ENCODE measurements at places on chromosomes 2 and 18.
A peak's percentile ranks its signal among the peaks of the same experiment; 100 is the strongest.

GRCh38 chr2:234996941-234997270, 45.1 kb downstream of the SH3BP4 start:
- no peak for DNase-seq

GRCh38 chr18:71995904-71996465, 548.2 kb downstream of the CBLN2 start:
- DNase-seq: no peak

DNA sequence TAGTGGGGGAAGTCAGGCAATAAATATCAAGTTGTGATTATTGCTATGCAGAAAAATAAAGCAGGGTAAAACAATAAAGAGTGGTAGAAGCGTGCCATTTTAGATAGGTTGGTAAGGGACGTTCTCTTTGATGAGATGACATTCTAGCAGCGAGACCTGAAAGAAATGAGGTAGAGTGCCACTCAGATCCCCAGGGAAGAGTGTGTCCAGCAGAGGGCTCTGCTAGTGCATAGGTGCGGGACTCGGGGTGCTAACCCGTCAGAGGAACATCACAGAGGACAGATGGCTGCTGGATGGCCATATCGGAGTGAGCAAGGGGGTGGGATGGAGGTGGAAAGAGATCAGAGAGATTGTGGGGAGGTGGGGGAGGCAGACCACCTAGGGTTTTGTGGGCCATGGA, 16.3 kb upstream of the GTF2A1L start:
- DNase-seq: no peak

DNA sequence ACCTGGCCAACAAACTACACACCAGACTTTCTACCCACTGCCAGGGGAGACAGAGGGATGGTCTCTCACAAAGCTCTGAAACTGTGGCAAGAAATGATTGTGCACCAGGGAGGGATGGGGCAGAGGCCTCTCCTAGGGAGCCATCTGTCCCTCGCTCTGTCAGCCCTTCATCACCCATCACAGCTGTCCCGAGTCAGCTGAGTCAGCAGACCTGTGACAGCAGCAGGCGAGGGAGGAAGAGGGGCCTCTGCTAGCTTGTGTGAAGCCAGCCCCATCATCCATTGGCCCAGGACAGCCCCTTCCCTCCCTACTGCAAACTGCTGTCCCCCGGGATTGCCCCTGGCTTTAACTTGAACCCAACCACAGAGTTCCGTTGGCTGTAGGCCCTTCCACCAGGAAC, 5.0 kb downstream of the SH2D6 start:
- no peak for DNase-seq

DNA sequence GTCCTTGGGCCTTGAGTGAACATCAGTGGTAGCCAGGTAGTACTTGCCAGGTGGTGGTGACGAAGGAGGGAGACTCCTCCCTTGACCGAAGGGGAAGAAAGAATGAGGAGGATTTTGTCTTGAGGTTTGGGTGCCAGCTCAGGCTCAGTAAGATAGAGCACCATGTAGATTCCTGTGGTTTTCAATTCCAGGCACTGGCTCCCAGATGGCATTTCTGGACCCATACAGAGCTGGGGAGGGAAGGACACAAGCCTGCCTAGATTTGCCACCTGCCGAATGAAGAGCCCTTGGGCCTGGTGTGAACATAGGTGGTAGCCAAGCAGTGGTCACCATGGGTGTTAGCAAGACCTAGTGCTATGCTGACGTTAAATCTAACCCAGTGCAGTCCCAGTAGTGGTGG, 108.8 kb upstream of the UBE2E3 start:
- no peak for DNase-seq

- no peak for DNase-seq
Observed at GRCh38 chr2:24153478-24153877, 21.4 kb upstream of the FAM228A start.

- no peak for DNase-seq
Observed at GRCh38 chr18:75773618-75774017, 346.1 kb upstream of the SMIM21 start.

GRCh38 chr18:6557057-6557769, 142.5 kb upstream of the L3MBTL4 start:
- DNase-seq: no peak

- DNase-seq: no peak
Observed at GRCh38 chr2:183009249-183009899, 28.9 kb downstream of the NCKAP1 start.

- DNase-seq: no peak
Observed at GRCh38 chr18:6650127-6650507, 79.4 kb upstream of the ARHGAP28 start.

- no peak for DNase-seq
Observed at GRCh38 chr2:143819190-143819735, 690.0 kb downstream of the ARHGAP15 start.

DNA sequence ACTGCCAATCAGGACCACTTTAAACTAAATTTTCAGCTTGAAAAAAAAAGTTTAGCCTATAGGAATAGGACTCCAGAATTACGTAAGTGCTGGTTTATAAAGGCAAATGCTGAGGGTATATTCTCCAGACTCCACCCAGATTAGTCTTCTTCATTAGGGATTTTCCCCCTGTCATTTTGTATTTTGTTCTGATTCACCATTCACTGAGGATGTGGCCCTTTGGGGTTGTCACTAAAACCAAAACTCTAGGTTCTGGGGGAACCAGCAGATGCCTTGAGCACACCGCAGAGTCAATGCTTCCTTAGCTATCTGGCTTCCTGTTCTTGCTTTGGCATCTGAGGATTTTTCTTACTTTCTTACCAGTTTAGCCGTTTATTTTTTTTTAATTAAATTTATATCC, 10.5 kb downstream of the SCYGR4 start:
- no peak for DNase-seq

DNA sequence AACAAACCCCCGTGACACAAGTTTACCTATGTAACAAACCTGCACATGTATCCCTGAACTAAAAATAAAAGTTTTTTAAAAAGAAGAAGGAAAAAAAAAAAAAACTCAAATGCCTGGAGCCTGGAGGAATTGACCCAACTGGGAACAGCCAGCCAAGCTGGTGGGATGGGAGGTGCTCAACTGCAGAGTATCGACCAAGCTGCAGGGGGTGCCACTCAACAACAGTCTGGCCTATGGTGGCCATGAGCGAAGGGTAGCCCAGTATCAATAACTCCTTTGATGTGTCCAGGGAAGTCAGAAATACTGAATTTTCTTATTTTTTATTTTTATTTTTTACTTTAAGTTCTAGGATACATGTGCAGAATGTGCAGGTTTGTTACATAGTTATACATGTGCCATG, 310.3 kb upstream of the DLGAP1 start:
- DNase-seq: no peak

GRCh38 chr2:221397187-221397586, 174.9 kb downstream of the EPHA4 start:
- DNase-seq: no peak

DNA sequence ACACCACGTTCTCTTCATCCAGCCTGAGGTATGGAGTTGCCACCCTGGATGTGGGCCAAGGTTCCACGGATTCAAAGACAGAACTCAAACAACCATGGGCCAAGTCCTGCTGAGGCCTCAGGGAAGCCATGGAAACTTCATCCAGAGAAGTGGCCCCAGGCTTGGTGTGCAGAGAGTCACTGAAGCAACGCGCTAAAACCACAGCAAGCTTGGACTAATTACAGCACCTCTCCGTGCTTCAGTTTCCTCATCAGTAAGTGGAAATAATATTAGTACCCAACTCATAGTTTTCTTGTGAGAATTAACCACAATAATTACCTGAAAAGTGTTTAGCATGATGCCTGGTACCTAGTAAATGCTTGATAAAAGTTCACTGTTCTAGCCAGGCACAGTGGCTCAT, 19.2 kb upstream of the AP1S3 start:
- DNase-seq: no peak

- no peak for DNase-seq
Observed at GRCh38 chr2:206000776-206001175, 85.2 kb downstream of the INO80D start.

GRCh38 chr2:181790716-181791649, 100.5 kb upstream of the ITPRID2 start:
- DNase-seq: peak; percentile 4

DNA sequence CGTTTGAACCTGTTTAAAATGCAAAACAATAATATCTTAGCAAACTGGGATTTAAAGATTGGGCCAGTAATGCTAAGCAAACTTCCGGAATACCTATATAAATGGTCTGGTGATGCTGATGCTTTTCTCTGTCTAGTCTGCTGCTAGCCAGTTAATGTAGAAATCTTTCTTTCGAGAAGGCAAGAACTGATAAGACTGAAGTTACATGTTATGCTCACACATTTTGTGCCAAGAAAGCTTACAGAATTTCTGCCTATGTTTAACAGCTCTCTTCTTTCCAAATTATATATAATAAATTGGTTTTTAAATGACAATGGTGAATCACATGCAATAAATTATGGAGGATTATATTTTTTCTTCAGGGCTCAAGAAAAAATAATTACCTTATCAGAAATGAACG, 37.9 kb downstream of the GCA start:
- DNase-seq: no peak

DNA sequence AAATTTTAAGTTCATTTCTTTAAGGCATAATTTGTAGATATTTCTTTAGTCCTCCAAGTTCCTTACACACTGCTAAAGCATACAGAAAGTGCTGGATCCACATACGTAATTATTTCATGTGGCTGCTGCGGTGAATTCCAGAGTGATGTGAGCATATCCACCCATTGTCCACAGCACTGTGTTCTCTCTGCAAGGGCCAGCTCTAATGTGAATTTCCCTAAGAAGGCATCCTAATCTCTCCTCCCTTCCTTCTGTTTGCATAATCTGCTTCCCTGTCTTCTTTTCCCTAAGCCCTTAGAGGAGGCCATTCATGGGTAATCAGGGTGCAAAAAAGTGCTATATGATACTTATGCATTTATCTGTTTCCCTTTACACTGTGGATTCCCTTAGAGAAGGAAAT, 57.2 kb downstream of the COBLL1 start:
- no peak for DNase-seq

GRCh38 chr2:174259981-174260380, 11.6 kb upstream of the OLA1 start:
- no peak for DNase-seq

DNA sequence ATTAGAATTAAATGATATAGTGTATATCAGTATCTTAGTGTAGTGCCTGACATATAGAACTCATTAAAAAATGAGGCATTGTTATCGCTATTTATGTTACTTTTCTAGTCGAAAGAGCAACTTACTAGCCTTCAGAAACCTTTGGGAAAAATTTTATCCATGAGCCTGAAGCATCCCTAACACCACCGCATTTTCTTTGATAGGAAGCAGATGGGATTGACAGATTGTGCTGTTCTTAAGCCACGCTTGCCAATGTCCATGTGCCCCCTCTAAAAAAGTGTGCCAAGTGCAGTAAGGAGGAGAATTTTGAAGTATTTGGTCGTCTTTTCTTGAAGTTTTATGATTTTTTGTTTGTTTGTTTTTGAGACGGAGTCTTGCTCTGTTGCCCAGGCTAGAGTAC, 29.1 kb downstream of the PPM1B start:
- no peak for DNase-seq

Data from activated naive CD4-positive, alpha-beta T cell treated with Interleukin-2 at 50 U/mL for 16 hours (primary cell).